ENCODE measurements at places on chromosomes 2 and 18.

- DNase-seq: no peak
These were observed 8.5 kb upstream of the TWIST2 start for GRCh38 chr2:238839428-238839827.

- no peak for DNase-seq
These were observed 35.1 kb downstream of the GULP1 start for GRCh38 chr2:188326669-188327301.

- no peak for DNase-seq
These were observed 517.2 kb upstream of the ACVR2A start for GRCh38 chr2:147327613-147328012.

- DNase-seq: no peak
These were observed 9.1 kb upstream of the CLK1 start for GRCh38 chr2:200873560-200873959.

GRCh38 chr2:18242716-18243115, 317.7 kb downstream of the RDH14 start:
- no peak for DNase-seq

- no peak for DNase-seq
These were observed 354.4 kb downstream of the MYCN start for GRCh38 chr2:16294791-16295190.

DNA sequence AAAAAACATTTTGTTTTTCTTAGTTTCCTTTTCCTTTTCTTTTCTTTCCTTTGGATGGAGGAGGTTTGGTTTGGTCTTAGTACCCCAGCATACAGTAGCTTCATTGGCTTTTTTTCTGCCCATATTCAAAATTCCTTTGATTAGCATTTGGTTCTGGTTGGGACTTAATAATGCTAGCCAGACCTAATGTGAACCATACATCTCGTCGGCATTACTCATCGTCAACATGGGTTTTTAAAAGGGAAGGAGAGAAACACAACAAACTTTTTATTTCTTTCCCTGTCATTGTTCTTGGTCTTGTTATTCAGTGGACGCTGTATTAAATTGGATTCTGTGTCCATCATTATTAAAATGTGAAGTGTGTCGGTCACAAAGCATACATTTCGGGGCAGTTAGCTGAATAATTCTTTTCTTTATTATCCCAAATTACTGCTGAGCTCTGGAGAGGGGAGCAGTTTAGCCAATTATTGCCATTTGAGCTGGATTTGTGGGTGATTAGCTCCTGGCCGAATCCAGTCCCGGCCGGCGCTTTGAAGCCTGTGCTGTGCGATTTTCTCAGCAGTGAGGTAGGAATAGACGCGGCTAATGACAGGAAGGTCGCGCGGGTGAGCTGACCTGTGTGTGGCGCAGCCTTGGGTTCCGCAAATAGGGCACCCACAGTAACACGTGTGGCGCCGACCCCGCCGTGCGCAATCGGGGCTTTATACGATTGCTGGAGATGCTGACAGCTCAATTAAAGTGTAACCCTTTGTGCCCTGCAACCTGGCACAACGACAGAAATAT, 303.3 kb downstream of the GBX2 start:
- DNase-seq: no peak

DNA sequence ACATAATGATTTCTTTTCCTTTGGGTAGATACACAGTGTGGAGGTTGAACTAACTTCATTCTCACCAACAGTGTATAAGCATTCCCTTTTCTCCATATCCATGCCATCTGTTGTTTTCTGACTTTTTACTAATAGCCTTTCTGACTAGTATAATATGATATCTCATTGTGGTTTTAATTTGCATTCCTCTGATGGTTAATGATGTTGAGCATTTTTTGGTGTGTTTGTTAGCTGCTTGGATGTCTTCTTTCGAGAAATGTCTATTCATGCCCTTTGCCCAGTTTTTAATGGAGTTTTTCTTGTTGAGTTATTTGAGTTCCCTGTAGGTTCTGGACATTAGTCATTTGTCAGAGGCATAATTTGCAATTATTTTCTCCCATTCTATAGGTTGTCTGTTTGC, 59.8 kb downstream of the MARCHF4 start:
- DNase-seq: no peak

DNA sequence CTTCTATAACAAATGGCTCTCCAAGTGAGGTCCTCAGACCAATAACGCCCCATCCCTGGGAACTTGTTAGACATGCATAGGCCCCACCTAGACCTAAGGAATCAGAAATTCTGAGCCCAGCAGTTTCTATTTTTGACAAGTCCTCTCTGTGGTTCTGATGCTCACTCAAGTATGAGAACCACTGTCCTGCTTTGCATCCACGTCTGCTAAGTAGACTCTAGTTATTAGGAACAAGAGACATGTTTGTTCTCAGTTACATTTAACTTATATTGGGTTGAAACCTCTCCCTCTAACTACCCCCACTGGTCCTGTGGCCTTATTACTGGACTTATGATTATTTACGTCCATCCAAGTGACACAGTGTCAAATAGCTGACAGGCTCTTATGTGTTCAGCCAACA, 70.3 kb downstream of the TMEM17 start:
- no peak for DNase-seq

GRCh38 chr2:64085936-64086335, 58.3 kb downstream of the PELI1 start:
- DNase-seq: no peak

- DNase-seq: no peak
These were observed 99.1 kb downstream of the EN1 start for GRCh38 chr2:118748245-118748885.

GRCh38 chr2:176158855-176159662, 2.0 kb downstream of the HOXD3 start:
- no peak for DNase-seq

GRCh38 chr2:231039821-231040364, 2.6 kb downstream of the C2orf72 start:
- DNase-seq: no peak

DNA sequence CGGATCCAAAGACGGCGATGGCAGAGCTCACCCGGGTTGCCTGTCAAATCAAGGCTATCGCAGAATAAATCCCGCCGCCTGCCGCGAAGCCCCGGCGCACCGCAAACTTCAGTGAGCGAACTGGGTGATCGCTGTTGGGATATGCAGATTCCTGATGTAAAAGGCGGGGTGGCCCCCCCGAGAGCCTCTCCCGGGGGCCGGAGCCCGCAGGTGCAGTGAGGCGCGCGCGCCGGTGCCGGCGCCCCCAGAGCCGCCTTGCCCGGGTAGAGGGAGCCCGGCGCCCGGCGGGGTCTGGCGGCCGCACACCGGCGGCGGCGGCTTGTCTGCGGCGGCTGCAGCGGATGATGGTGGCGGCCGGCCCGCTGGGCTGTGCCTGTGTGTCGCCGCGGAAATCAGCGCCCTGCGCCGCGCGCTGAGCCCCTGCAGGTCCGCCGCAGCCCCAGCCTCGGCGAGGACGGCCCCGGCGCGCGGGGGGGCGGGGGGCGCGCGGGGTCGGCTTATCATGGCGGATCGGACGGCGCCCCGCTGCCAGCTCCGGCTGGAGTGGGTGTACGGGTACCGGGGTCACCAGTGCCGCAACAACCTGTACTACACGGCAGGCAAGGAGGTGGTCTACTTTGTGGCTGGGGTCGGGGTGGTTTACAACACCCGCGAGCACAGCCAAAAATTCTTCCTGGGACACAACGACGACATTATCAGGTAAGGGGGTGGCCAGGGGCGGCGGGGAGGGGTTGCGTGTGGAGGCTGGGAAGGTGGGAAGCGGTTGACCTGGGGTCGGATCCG, 1.3 kb downstream of the EML6 start:
- DNase-seq: no peak

Measured in esophagus squamous epithelium (tissue), 5 donors.